Placental pericyte (primary cell): ENCODE measurements at places on chromosomes 7 and 10. TPM values are rescaled to one million over a fixed set of nuclear protein-coding genes. Genes with fewer than 3 reads are reported as not detected.

The SKIDA1 gene
- under 0.01 TPM in 1 of 2 replicates, not detected in the other for total RNA-seq

The SLC39A12 gene
- total RNA-seq, result not detected in 2 replicates

The MUC12 gene
- 0.43 TPM in 1 of 2 replicates, not detected in the other for total RNA-seq

The MSMB gene
- not detected in 2 replicates for total RNA-seq

The ACADSB gene
- total RNA-seq, result 4.7 and 5.3 TPM in 2 replicates

The UNCX gene
- total RNA-seq, result not detected in 2 replicates

The NEBL gene
- total RNA-seq, result 0.22 TPM in 1 of 2 replicates, not detected in the other

The ADARB2 gene
- not detected in 2 replicates for total RNA-seq

The OPALIN gene
- not detected in 2 replicates for total RNA-seq

The CDH23 gene
- under 0.01 and 0.14 TPM in 2 replicates for total RNA-seq

The TAS2R3 gene
- total RNA-seq, result 0.72 and 2.0 TPM in 2 replicates

The LMOD2 gene
- not detected in 2 replicates for total RNA-seq

The TET1 gene
- total RNA-seq, result 7.3 and 8.1 TPM in 2 replicates

The TCAF2 gene
- total RNA-seq, result 0.22 and 1.9 TPM in 2 replicates

The GNG11 gene
- total RNA-seq, result 45.1 and 93.5 TPM in 2 replicates

The LRMDA gene
- total RNA-seq, result 0.22 and 0.57 TPM in 2 replicates

The BTBD16 gene
- total RNA-seq, result not detected in 2 replicates

The CRTAC1 gene
- not detected in 2 replicates for total RNA-seq

The JCAD gene
- total RNA-seq, result 7.7 and 10.2 TPM in 2 replicates

The FAM25G gene
- not detected in 2 replicates for total RNA-seq

The ANKRD22 gene
- not detected in 2 replicates for total RNA-seq

The NPTX2 gene
- under 0.01 and 4.3 TPM in 2 replicates for total RNA-seq

The AGAP9 gene
- total RNA-seq, result 4.4 and 10.0 TPM in 2 replicates

The OPN4 gene
- not detected in 2 replicates for total RNA-seq

The BAIAP2L1 gene
- total RNA-seq, result 9.0 and 10.2 TPM in 2 replicates

The FKBP6 gene
- total RNA-seq, result not detected in 2 replicates

The MMP21 gene
- not detected in 2 replicates for total RNA-seq

The PALD1 gene
- under 0.01 and 0.29 TPM in 2 replicates for total RNA-seq
